ENCODE measurements at places on chromosomes 11 and 22.

GRCh38 chr11:61329871-61330270 is 3.0 kb downstream of the DDB1 start:
- DNase-seq: no peak

DNA sequence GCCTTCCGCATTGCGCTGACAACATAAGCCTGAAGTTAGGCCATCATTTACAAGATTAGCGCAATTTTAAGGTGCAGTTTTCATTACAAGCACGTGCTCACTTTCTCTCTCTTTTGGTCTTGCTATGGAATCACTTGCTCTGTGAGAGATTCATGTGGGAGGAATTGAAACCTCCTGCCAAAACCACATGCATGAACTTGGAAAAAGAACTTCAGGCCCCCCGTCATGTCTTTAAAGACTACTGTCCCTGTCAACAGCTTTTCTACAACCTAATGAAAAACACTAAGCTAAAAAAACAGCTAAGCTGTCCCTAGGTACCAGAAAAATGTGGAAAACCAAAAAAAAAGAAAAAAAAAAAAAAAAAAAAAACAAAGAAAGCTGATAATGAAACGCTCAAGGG is 1707.6 kb upstream of the RAG2 start:
- no peak for DNase-seq

DNA sequence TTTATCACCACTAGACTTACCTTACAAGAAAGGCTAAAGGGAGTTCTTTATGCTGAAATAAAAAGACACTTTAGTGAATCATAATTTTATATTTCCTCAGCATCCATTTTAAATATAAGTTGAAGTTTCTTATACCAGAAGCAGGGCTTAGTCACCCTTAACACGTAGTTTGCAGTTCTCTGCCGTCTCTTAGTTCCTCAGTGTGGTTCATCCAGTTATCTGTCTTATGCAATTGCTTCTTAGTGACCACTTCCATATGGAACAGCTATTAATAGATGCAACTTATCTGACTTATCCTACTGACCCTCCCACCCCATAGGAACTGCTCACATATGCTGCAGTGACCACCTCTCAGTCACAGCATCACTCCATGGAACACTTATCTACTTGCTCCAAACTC is 11.7 kb upstream of the SLC36A4 start:
- DNase-seq: no peak

DNA sequence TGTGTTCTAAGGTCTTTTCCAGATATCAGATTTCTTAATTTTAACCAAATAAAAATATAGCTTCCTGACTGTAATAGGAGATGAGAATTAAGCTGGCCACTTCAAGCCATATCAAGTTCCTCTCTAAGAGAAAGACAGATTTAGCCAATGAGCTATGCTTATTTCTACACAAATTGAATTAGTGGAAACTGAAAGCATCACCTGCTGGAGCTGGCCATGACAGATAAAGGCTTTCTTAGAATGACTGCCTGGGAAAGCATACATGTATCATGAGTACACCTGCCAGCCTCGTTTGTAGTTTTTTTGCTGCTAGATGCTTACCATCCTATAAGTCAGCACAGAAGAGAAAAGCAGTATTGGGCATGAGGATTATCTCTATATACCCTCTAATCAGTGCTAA is 53.5 kb upstream of the DBX1 start:
- DNase-seq: no peak

DNA sequence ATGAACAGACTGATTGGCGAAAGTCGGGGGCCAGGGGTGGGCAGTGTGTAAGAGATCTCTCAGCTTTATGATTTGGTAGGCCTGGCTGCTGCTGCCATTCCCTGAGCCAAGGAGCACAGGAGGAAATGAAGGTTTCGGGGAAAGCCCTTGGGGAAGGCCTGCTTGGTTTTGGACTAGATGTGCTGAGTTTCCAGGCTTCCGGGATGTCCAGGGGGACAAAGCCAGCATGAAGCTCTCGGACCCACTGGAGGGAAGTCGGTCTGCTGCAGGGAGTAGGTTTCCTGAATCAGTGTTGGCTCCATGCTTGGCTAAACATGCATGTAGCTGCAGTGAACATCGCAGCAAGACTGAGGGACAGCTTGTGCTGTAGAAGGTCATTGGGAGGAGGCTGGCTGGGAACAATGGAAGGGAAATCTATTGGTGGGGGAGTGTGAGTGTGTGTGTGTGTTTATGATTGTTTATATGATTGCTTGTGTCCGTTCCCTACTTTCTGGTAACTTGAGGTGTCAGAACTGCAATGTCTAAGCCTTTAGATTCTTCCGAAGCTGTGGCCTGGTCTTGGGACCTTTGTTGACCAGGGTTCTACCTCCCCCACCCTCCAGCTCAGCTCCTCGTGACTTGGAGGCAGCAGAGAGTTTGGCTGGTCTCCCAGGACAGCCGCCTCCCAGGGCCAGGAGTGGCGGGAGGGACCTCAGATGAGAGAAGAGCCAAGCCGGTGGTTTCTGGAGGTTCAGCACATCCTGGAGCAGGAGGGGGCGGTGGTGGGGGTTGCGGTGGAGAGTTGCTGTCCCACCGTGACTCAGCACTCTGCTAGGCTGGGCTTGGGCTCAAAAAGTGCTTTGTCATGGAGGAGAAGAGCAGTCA is 4.0 kb upstream of the FTH1 start:
- peak; percentile 93 for DNase-seq
